ENCODE measurements at places on chromosomes 4 and X.

DNA sequence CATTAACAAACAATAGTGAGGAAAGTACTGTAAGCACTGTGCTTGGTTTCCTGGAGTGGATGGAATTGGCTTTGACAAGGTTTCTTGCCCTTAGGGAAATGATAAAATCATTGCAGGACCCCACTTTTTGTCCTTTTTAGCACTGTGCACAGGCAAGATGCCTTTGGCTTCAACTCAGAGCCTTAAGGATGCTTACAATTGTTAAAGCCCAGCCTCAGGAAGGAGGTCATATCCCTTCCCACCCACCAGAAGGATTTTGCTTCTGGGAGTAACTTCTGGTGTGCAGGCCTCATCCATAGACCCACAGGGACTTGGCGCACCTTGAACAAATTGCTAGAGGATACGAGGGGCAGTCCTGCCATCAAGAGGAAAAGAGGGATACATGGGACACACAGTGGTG is 44.5 kb downstream of the STARD8 start:
- DNase-seq, result no peak

GRCh38 chr4:121668368-121669162 is 28.2 kb downstream of the ANXA5 start:
- DNase-seq, result no peak

- DNase-seq, result no peak
Observed at GRCh38 chr4:84324303-84325245, 174.5 kb downstream of the NKX6-1 start.

- no peak for DNase-seq
Observed at GRCh38 chr4:123896446-123897071, 500.0 kb downstream of the SPRY1 start.

GRCh38 chrX:7139202-7140081 is 8.1 kb upstream of the STS start:
- no peak for DNase-seq

DNA sequence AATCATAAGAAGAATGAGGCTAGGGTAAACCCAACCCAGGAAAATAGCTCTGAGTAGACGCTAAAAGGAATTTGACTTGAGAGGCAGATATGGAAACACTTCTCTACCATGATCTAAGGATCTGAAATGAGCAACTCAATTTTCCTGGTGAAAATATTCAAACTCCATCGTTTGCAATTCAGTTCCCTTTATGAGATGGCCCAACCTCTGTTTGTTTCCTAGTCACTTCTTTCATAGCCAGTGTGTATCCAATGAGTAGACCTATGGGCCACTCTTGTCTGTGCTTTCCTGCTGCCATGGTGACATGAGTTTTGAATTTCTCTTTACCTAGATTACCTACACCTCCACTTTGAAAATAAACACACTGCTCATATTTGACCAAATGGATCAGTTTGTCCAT is 176.2 kb upstream of the GPRIN3 start:
- no peak for DNase-seq

- DNase-seq, result no peak
Observed at GRCh38 chr4:105978684-105979296, 83.5 kb downstream of the NPNT start.

DNA sequence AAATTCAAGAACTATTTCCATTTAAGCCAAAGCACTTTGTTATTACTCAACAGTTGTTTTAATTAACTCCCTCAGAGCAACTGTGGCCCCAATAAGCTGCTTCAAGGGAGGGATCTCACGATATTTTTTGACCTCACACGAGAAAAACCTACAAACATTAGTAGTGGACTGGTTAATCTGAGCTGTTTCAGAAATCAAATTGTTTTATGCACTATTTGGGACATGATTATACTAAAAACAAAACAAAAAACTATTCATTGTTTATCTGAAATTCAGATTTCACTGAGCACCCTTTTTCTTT is 74.3 kb downstream of the DCHS2 start:
- DNase-seq, result no peak

- no peak for DNase-seq
Observed at GRCh38 chrX:66009231-66009845, 30.5 kb downstream of the VSIG4 start.

- DNase-seq, result no peak
Observed at GRCh38 chr4:124334119-124334518, 378.4 kb downstream of the ANKRD50 start.

GRCh38 chr4:43587758-43588157 is 695.2 kb downstream of the GRXCR1 start:
- no peak for DNase-seq

GRCh38 chrX:36422368-36422767 is 502.8 kb downstream of the CFAP47 start:
- DNase-seq, result no peak

Data from activated CD4-positive, alpha-beta T cell treated with anti-CD3 and anti-CD28 coated beads, Interleukin-2, amount 50 U/mL, for 4 hours (primary cell).